ENCODE measurements at places on chromosomes 16 and 17.

- DNase-seq = no peak
Measured at GRCh38 chr17:54848368-54848987, 52.2 kb upstream of the TOM1L1 start.

DNA sequence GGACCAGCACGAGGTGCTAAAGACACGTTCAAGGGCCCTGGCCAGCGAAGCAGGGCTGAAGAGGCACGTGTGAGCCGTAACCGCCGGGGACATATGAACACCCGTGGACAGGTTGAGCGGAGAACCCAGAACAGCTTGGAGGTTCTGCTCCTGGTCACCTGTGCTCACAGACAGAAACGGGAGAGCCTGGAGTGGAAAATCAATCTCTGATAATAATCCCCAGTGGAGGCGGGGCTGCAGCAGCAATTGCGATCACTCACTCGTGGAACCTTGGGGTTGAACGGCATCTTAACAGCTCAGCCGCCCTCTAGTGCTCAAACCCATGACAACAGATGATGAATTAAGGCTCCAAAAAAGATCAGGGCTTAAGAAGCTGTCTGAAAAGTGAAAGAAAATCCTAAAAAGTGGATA lies 25.6 kb downstream of the WIPI1 start:
- DNase-seq = peak; percentile 24

DNA sequence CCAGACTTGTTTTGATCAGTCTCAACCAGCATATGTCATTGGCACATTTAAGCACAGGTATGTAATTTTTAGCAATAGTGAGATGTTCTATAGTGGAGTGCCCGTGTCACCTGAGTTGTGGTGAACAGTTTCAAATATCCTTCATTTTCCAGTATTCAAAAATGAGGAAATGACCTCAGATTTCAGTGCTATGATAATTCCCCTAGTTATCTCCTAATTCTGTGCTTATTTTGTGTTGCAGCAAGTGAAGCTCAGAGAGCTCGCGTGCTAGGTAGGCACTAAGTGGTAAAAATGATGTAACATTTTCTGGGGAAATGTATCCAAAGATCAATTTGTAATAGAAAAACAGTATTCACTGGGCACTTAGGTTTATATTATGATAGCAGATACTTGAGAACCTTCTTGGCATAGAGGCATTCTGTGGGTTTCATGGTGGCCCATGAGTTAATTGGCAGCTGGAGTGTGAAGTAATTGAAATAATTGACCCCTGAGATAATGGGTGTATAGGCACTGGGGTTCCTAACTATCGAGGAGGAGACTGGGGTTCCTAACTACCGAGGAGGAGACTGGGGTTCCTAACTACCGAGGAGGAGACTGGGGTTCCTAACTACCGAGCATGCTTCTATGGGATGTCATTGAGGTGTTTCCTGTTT lies 159.1 kb downstream of the PRKCA start:
- DNase-seq = no peak

DNA sequence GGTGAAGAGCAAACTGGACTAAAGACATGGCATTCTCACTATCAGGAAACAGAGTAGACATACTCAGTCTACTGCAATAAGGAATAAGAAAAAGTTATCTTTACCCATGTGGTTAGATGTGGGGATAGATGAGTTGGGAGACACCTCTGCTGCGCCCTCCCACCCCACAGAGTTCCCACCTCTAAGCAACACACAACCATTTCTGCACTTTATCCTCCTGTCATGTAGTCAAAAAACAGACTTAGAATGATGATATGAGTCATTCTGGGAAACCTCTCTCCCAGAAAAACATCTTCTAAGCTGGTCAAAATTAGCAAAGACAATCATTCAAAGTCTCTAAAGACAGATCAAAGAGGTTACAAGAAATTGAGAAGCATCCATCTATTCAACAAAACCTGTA lies 94.9 kb downstream of the CACNG1 start:
- no peak for DNase-seq

DNA sequence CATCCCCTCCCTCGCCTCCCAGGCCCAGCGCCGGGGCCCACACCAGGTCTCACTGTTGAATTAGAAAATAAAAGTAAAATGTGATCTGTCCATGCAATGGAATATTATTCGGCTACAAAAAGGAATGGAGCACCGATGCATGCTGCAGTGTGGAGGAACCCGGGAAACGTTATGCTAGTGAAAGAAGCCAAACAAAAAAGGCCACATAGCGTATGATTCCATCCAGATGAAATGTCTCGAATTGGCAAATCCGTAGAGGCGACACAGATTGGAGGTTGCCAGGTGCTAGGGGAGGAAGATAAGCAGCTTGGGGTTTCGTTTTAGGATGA lies 972 bp upstream of the ADCY9 start:
- DNase-seq = no peak

GRCh38 chr17:63250830-63251229 lies 195.3 kb downstream of the CYB561 start:
- no peak for DNase-seq

DNA sequence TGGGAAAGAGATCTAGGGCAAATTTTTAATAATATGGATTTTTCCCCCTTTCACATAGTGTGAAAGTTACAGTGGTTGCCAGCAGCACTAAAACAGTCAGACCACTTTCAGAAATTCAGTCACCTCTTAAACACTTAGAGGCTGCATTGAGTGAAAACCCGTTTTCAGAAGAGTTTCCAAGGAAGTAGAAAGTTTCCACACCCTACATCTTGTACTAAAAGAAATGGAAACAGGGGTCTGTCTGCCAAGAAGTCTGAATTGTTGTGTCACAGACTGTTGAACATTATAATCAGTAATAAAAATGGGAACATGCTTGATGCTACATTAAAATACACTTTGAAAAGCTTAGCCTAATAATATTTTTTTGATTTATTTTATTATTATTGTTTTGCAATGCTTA lies 278.9 kb upstream of the KCNJ16 start:
- no peak for DNase-seq

GRCh38 chr16:10992797-10993196 lies 48.4 kb downstream of the CLEC16A start:
- no peak for DNase-seq
